ENCODE measurements at places on chromosomes 5 and 9. TPM values are rescaled to one million over a fixed set of nuclear protein-coding genes. Genes with fewer than 3 reads are reported as not detected.

The SLC22A4 gene
- 1.7 TPM for total RNA-seq

The CCDC69 gene
- 31.4 TPM for total RNA-seq

The RMI1 gene
- 26.1 TPM for total RNA-seq

The KIF4B gene
- total RNA-seq: 0.07 TPM

The GARIN3 gene
- 0.30 TPM for total RNA-seq

All from activated T-helper 2 cell treated with anti-CD3 and anti-CD28 coated beads, Interferon-gamma antibody, Interleukin-2, Interleukin-4, amounts not matched to agents 10 μg/mL and 5 μg/mL and 100 μg/mL, durations not matched to agents 14 hours and 24 hours and 36 hours (primary cell).